Naive thymus-derived CD4-positive, alpha-beta T cell (primary cell): ENCODE measurements at places on chromosomes 7 and 10.

GRCh38 chr7:139341776-139342226 lies 664 bp downstream of the FMC1 start:
- no peak for DNase-seq

GRCh38 chr7:33792041-33792440 lies 113.3 kb upstream of the BMPER start:
- no peak for DNase-seq

DNA sequence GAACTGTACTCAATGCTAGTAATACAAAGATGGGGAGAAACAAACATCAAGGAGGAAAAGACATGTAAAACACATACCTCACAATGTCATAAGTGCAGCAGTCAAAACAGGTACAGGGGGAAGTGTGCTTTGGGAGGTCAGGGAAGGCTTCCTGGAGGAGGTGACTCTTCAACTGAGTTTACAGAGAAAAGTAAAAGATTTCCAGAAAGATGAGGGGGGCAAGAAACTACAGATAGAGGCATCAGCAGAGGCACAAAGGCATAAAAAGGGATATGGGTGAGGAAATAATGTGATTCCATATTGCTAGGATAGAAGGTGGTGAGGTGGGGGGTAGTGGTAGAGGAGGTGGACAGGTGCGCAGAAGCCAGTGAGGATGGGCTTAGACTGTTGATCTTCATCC lies 95.0 kb downstream of the LSM5 start:
- no peak for DNase-seq

GRCh38 chr10:44460416-44460815 lies 75.5 kb upstream of the CXCL12 start:
- DNase-seq, result no peak

DNA sequence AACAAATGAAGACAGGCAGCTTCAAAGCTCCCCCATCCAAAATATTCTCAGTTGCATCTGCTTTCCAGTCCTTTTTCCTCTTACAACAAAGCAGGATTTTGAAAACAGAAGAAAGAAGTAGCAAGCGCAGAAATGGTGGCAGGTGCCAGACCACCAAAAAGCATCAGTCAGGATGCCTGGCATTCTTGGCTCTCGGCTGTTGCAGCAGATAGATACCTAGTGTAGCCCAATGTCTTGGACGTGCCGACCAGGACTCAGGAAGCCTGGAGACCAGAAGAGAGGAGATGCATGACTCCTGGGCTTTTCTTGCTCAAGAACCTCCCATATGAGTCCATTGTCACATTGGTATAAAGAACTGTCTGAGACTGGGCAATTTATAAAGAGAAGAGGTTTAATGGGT lies 115.2 kb downstream of the RAB18 start:
- no peak for DNase-seq

DNA sequence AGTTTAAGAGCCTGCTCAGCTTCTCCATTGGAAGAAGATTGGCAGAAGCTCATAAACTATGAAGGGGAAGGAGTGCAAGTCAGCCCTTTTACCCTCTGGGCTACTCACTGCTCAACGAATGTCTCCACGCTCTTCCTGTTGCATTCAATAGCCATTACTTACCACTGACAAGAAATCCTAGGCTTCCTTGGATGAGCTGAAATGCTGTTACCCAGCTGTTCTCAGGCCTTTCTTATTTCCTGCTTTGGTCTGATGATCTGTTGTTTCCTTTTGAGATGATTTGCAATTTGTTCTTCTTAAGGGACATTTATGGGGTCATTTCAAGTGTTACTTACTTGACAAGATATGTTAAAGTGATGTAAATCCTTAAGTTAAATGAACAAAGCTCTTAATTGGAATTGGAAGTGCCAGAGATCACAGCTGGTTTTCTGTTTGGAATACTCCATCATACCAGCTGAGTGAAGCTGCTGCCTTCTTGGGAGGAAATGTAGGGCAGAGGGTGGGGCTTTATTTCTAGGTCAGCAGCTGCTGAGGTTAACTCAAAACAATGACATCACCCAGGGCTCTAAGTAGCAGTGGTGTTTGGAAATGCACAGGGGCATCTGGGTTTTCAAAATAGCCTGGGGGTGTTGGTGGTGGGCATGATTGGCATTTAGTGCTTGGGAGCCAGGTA lies 170.0 kb downstream of the PRKCQ start:
- DNase-seq, result no peak

DNA sequence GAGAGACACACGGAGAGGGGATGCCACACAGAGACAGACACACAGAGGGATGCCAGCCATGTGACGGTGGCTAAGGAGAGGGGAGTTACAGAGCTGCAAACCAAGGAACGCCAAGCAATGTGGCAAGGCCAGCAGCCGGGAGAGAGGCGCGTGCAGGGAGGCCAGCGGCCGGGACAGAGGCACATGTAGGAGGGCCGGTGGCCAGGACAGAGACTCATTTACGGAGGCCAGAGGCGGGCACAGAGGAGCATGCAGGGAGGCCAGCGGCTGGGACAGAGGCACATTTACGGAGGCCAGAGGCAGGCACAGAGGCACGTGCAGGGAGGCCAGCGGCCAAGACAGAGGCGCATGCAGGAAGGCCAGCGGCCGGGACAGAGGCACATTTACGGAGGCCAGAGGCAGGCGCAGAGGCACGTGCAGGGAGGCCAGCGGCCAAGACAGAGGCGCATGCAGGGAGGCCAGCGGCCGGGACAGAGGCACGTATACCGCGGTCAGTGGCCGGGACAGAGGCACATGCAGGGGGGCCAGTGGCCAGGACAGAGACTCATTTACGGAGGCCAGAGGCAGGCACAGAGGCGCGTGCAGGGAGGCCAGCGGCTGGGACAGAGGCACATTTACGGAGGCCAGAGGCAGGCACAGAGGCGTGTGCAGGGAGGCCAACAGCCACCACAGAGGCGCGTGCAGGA lies 40.4 kb downstream of the INSIG1 start:
- no peak for DNase-seq

- no peak for DNase-seq
Observed at GRCh38 chr10:99389729-99390480, 40.5 kb downstream of the GOT1 start.

GRCh38 chr7:108282427-108282996 lies 152.4 kb upstream of the LAMB4 start:
- no peak for DNase-seq

GRCh38 chr7:27116962-27117886 lies 13.3 kb downstream of the HOXA4 start:
- DNase-seq, result no peak

DNA sequence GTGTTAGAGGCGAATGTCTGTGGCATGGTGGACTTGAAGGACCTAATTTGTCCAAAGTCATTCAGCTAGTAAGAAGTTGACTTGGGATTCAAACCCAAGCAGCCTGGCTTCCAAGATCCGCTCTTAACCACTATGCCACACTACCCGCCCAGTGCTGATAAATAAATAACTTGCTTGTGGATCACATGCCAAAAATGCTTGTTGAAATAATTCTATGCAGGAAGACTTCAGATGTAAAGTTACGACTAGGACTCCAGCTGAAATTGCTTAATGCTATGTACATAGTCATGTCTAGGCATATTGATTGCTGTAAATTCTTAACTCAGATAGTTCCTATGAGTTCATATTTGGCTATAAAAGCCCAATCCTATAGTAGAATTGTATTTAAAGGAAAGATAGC lies 76.0 kb downstream of the PLXDC2 start:
- DNase-seq, result no peak

GRCh38 chr10:4720463-4720862 lies 105.5 kb upstream of the AKR1E2 start:
- no peak for DNase-seq

GRCh38 chr7:98913612-98914011 lies 35.3 kb downstream of the TRRAP start:
- DNase-seq, result no peak
